ENCODE measurements at places on chromosomes 2 and 18. TPM values are rescaled to one million over a fixed set of nuclear protein-coding genes. Genes with fewer than 3 reads are reported as not detected.

C1GALT1C1L gene
- total RNA-seq = not detected

DNA sequence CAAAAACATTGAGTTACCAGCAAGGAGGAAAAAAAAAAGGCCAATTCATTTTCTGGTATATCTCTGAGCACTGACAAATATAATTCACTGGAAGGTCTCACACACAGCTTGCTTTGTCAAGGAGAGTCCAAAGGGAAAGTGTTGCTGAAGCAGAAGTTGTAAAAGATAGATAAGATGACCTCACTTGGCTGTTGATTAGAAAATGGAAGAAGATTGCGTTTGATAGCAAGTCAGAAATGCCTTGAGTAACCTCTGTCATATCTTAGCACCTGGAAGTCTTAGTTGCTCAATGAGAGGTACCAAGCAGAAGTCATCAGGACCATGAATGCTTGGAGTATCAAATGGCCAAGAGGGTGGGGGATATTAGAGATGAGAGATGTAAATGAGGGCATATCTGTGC, 105.2 kb downstream of the FSHR start:
- H3K36me3 ChIP-seq = no peaks in the 10 kb centered on the region
- H3K27me3 ChIP-seq = no peaks in the 10 kb centered on the region
- no peak overlapping the region for H3K27ac ChIP-seq
- no peak for DNase-seq
- no peak overlapping the region for H3K4me3 ChIP-seq

COL3A1 gene
- 58.1 TPM for total RNA-seq

GRCh38 chr2:188032306-188032705, 259.4 kb upstream of the GULP1 start:
- no peaks in the 10 kb centered on the region for H3K4me1 ChIP-seq
- no peak for DNase-seq
- H3K36me3 ChIP-seq = no peaks in the 10 kb centered on the region
- H3K4me3 ChIP-seq = no peak overlapping the region

CABYR gene
- total RNA-seq = not detected

NDUFS1 gene
- 81.9 TPM for total RNA-seq

KCNG2 gene
- 2.3 TPM for total RNA-seq

GRCh38 chr2:130261970-130262760, 63.9 kb upstream of the TUBA3E start:
- DNase-seq = no peak
- no peaks in the 10 kb centered on the region for H3K36me3 ChIP-seq
- H3K4me1 ChIP-seq = no peaks in the 10 kb centered on the region

DNA sequence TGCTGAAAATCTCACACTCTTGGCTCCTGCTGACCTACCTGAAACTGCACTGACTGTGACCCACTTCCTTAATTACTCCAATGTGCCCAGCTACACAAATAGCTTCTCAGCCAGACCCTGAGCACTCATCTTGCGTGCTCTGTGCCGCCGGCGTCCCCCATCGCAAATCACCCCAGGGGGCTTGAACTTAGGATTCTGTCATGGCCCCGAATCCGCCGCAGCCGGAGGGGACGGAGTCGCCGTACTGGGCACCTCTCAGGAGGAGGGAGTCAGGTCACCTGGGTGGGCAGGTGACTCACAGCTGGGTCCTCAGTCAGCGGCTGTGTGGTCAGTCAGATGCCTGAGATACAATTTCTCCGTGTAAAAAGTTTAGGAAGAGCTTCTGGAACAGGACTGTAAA, 804.9 kb upstream of the SALL3 start:
- no peaks in the 10 kb centered on the region for H3K27me3 ChIP-seq
- H3K4me1 ChIP-seq = no peaks in the 10 kb centered on the region
- no peak for DNase-seq
- no peak overlapping the region for H3K27ac ChIP-seq

Measured in Peyer's patch (tissue), 4 donors.